Stimulated activated CD4-positive, alpha-beta T cell treated with anti-CD3 and anti-CD28 coated beads, Interleukin-4, amount 100 ng/mL, for 48 hours (primary cell): ENCODE measurements at places on chromosomes 6 and 20.

DNA sequence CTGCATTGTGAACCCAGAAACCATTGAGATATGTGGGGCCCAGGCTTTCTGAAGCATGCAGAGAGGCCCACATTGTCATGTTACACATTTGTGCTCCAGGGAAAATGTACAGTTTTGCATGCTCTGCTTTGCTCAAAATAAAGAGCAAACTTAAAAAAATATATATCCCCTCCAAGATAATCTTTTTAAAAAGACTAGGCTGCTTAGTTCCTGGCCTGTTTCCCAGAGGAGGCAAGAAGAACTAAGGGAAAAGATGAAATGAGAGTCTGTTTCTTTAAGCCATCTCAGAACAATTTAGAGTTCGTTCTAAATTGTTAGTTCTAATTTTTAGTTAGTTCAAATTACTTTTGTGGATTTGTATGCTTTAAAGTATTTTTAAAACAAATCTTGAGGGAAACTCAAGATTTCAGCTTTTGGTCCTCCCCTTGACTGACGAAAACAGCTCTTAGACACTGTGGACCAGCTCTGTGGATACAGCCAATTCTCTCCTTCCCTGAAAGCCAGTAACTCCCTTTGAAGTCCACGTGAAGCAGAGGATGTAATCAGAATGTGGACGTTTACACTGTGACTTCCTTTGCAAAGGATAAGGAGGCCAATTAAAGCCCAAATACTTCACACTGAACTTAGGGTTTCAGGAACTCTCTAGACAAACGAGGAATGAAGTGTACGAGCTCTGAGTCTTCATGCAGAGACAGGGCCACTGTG is 84.7 kb downstream of the CD164 start:
- DNase-seq, result no peak

DNA sequence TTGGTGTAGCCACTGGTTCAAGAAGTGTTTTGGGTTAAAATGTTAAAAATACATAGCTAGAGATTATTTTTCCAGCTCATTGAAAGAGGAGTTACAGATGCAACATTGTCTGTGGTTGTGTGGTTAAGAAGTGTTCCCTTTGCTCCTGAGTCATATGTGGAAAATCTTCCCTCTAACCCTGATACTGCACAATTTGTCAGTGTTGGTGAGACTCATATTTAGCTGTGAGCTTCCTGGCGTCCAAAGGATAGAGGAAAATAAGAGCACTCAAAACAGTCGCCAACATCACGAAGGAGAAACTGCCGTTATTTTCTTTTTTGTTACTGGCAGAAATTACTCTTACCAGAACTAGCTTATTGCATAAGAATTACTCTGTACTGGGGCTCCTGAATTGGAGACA is 250.4 kb downstream of the CDH4 start:
- DNase-seq, result no peak

- no peak for DNase-seq
Measured at GRCh38 chr6:960356-960755, 267.4 kb upstream of the EXOC2 start.

GRCh38 chr20:33658929-33659328 is 3.2 kb upstream of the C20orf144 start:
- DNase-seq, result no peak

- DNase-seq, result no peak
Measured at GRCh38 chr6:12426121-12426520, 136.0 kb downstream of the EDN1 start.

DNA sequence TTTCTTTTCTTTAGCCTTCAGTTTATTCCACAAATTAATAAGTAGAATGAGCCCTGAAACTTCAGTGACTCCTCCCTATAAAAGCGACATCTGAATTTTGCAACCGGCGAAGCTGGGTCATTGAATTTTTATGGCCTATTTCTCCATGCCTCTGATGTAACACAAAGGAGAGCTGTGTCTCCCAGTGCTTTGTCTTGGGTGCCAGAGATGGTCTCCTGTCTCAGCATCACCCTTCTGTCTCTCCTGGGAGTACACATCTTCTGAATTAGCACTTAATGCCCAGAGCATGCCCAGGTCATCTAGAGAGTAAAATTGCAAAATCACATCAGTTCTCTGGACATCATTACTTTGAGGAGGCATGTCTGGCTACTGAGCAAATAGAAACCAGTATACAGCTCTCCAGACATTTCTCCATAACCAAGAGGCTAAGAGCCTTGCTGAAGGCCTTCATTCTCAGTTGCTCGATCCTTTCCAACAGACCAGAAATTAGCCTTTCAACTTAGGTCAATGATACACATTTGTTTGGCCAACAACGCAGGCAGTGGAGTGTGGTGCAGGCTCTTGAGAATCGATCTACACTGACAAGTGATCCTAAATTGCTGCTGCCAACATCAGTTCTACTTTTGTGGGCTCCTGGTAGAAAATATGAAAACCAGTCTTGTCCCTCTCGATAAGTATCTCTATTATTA is 176.0 kb upstream of the FOXQ1 start:
- DNase-seq, result no peak

DNA sequence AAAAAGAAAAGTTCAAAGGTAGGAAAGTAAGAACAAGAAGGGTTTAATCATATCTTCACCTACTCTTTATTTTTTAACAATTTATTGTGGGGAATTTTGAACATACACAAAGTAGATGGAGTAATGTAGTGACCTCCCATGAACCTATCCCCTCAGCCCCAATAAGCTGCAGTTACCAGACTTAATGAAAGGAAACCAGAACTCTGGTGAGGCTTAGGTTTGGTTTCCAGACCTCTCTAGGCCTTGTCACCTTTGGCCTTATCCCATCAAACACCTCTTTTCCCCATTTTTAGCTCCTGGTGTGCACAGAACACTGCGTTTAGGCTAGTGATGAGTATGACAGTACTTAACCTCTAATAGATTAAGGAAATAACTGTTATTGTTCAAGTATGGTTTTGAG is 42.0 kb downstream of the CBFA2T2 start:
- DNase-seq, result no peak

GRCh38 chr20:43189554-43190331 is at the start of gene PTPRT:
TSS of gene PTPRT (minus strand) at chr20:43189906. CDS start at chr20:43189733, 173 bp downstream.
- no peak for DNase-seq

- peak; percentile 2 for DNase-seq
Measured at GRCh38 chr6:113690281-113691259, 166.6 kb upstream of the MARCKS start.

GRCh38 chr6:11202513-11203305 is 29.8 kb downstream of the NEDD9 start:
- no peak for DNase-seq

GRCh38 chr6:111566873-111567517 is 38.7 kb downstream of the TRAF3IP2 start:
- DNase-seq, result no peak

- no peak for DNase-seq
Measured at GRCh38 chr20:40875116-40876085, 153.2 kb upstream of the TOP1 start.

- DNase-seq, result no peak
Measured at GRCh38 chr6:168158213-168158979, 79.4 kb upstream of the FRMD1 start.

DNA sequence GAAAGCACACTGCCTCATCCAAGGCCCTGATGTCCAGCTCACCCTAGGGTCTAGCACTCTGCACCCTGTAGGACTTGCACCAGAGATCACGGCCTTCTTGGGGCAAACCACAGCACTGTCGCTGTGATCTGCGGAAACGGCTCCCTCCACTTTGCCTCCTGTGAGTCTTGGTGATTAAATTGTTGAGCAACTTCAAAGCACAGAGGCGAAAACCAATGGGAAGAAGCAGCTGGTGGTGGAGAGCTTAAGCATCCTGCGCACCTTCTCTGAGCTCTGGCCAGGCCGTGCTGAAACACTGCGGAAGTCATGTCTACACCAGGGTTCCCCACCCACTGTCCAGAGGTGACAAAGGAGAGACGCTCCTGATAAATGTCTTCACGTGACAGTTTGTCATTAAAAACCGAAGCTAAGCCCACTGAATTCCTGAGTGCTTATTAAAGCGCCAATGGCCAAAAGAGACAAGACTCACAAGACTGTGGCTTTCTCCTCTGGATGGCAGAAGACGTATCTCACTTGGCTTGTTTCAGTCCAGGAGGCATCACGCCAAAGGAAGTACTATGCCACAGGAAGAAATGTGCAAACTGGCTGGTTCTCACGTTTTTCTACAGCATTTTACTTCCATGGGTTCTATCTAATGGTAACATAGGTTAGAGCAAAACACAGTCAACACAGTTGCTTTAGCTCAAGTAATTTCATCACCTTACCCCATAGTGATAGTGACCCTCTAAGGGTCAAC is 3.1 kb downstream of the RAMACL start:
- DNase-seq, result no peak

- no peak for DNase-seq
Measured at GRCh38 chr20:36274181-36274841, 31.8 kb upstream of the DLGAP4 start.

GRCh38 chr6:79466207-79466834 is 70.9 kb downstream of the LCA5 start:
- DNase-seq, result no peak

GRCh38 chr6:2881423-2881822 is 21.7 kb downstream of the SERPINB9 start:
- no peak for DNase-seq

GRCh38 chr20:39699166-39699725 is 737.1 kb downstream of the DHX35 start:
- no peak for DNase-seq

DNA sequence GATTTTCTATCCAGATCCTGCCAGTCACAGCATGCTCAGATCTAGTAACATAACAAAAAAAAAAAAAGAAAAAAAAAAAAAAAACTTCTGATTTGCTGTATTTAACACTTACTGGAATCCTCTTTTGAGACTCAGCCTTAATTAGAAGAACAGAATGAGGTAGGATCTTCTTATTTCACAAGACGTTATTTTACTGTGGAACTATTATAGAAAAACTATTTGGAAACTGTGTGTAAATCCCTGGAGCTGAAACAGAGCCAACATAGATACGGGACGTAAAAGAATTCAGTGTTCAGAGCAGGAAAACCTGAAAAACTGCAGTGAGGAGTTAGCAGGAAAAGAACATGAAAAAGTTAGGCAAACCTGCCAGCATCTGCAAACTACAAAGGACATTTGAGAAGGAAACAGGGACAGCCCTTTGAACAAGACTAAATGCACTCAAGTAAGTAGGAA is 3.4 kb upstream of the ZNF217 start:
- DNase-seq, result no peak

- DNase-seq, result no peak
Measured at GRCh38 chr6:127517693-127518092, 1.4 kb downstream of the MTCL3 start.

GRCh38 chr6:72553531-72554511 is 68.0 kb upstream of the KCNQ5 start:
- DNase-seq, result no peak

DNA sequence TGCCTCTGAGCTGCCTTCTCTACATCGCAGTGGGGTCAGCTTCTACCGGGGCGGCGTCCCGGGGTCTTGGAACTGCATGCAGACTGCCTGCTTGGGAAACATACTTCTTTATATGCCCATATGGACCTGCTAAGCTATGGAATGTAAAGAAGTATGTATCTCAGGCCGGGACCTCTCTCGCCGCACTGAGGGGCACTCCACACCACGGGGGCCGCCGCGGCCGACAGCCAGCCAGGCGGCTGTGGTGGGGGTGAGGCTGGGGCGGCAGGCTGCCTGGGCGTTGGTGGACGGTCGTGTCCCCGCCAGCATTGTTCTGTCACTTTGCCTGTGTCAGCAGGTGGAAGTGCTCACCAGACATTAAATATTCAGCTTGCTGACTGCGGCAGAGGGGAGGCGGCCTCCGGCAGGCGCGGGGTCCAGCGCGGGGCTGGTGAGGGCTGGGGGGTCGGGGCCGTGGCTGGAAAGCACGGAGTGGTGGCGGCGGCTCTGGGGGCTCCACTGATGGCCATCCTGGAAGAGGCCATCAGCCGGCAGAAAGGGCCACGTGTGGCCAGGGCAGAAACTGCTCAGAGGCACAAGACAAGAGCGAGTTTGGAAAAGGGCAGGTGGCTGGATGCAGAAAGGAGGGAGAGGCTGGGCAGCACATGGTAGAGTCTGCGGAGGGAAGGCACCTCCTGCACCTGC is 78.6 kb upstream of the GATA5 start:
- no peak for DNase-seq

GRCh38 chr20:40814631-40814960 is 125.6 kb upstream of the MAFB start:
- DNase-seq, result no peak

DNA sequence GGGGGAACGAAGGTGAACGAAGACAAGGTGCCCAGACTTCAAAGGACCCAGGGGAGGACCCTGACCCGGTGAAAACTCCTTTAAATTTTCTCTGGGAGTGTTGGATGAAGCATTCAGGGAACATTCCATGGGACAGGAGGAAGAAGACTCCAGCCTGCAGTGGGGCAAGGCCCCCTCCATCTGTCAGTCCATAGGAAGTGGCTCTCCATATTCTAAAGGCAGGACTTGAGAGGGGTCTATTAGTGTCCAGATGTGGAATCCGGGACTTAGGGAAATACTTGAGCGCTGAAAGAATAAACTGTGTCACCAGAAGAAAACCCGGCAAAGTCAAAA is 3.2 kb upstream of the BPIFA2 start:
- no peak for DNase-seq

- no peak for DNase-seq
Measured at GRCh38 chr6:168194732-168195567, 115.9 kb upstream of the FRMD1 start.

DNA sequence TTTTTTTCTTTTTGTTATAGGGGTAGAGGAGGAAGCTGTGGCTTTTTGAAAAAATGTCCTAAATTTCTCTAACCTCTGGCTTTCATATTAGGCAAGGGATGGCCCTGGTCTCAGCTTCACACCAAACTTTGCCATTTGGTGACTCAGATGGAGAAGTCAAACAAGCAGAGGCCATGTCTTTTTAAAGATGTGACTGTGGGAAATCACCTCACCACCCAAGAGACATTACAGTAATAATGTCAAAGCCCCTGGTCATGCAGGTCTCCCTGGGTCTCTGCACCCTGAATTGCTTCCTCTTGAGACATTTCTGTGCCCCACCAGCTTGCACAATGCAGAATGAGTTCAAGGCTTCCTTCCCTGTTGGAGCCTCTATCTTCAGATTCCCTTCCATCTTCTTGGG is 39.5 kb upstream of the ADGRF5 start:
- DNase-seq, result no peak

DNA sequence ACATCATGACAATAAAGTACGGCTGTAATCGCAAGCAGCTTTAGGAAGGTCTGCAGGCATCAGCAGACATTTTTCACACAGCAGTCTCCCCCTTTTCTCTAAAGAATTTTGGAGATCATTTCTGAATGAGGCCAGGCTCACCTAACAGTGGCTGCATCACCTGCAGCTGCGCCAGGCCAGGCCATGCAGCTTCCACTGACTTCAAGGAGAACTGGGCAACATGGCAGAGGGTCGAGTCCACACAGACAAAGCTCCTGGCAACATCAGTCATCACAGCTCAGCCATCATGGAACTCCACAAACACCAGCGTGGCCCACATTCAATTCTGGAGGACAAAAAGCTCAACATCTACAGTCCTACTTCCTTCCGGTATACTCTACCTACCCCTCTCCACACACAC is 17.8 kb upstream of the FOXC1 start:
- DNase-seq, result no peak

GRCh38 chr6:151962246-151962846 is 154.9 kb downstream of the ESR1 start:
- DNase-seq, result no peak

GRCh38 chr20:10385850-10386544 is 48.0 kb downstream of the MKKS start:
- no peak for DNase-seq

GRCh38 chr6:158060455-158061360 is 79.0 kb downstream of the SYNJ2 start:
- no peak for DNase-seq

GRCh38 chr6:113762641-113763040 is 94.5 kb upstream of the MARCKS start:
- no peak for DNase-seq

- no peak for DNase-seq
Measured at GRCh38 chr20:32263398-32263954, 14.0 kb upstream of the KIF3B start.
